ENCODE measurements at places on chromosomes 12 and 14.

- no peak for DNase-seq
These were observed 80.8 kb downstream of the DACT1 start for GRCh38 chr14:58718226-58719205.

- no peak for DNase-seq
These were observed 465.2 kb downstream of the LRIG3 start for GRCh38 chr12:58455136-58455535.

- DNase-seq = no peak
These were observed 4.7 kb downstream of the NAB2 start for GRCh38 chr12:57093415-57094207.

DNA sequence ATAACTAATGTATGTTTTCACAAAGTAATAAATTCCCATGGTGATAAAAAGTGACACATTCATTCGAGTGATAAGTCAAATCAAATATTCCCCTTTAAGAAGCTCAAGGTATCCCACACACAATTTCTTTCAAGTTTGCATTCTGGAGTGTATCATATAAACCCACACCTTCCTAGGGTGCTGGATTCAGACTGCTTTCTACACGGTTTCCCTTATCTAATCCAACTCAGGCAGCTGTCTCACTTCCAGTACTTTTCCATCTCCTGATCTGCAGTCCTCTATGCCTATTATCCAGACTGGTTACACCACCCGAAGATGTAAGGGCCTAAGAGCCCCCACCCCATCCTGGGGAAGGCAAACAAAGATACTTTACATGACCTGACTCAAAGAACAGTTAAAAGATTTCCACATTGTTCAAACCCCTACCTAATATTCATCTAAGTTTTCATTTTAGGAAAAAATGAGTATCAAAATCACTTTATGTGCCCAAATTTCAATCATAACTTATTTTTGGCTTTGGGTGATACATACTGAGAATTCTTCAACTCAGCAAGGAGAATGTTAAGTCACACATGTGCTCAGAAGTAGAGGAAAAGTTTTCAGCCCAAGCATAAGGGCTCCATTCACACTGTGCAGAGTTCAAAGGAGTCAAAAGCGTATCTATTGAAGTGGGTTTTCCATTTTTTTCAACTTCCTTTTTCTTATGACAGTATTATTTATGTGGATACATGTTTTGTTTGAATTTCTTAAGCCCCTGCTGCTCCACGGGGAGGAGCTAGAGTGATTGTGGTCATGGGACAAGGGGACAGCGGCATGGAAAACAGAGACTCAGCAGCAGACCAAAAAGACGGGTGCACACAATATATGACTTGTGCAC is 41.8 kb downstream of the CORO1C start:
- peak; percentile 89 for DNase-seq

DNA sequence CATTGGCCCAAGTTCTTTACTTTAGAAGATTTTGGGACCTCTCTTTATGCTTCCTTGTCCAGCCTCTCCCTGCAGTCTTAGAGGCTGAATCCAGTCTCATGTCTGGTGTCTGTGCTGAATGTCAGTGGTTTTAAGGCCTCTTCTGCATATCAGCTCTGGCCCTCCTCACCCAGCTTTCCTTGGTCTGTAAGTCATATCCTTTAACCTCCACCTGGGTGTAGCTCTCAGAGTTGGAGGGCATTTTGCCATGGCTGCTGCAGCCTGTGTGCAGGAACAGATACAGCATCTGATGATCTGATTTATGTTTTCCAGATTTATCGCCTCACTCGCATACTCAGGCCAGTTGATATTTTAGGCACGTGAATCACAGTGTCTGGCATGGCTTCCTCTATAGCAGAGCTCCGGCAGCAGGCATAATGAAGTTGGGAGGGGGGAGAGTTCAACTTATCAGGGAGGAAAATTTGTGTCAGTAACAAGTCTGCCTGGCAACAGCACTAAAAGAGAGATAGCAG is 335.0 kb downstream of the PCNX1 start:
- DNase-seq = no peak

GRCh38 chr14:81192594-81192993 is 28.2 kb downstream of the GTF2A1 start:
- DNase-seq = no peak

DNA sequence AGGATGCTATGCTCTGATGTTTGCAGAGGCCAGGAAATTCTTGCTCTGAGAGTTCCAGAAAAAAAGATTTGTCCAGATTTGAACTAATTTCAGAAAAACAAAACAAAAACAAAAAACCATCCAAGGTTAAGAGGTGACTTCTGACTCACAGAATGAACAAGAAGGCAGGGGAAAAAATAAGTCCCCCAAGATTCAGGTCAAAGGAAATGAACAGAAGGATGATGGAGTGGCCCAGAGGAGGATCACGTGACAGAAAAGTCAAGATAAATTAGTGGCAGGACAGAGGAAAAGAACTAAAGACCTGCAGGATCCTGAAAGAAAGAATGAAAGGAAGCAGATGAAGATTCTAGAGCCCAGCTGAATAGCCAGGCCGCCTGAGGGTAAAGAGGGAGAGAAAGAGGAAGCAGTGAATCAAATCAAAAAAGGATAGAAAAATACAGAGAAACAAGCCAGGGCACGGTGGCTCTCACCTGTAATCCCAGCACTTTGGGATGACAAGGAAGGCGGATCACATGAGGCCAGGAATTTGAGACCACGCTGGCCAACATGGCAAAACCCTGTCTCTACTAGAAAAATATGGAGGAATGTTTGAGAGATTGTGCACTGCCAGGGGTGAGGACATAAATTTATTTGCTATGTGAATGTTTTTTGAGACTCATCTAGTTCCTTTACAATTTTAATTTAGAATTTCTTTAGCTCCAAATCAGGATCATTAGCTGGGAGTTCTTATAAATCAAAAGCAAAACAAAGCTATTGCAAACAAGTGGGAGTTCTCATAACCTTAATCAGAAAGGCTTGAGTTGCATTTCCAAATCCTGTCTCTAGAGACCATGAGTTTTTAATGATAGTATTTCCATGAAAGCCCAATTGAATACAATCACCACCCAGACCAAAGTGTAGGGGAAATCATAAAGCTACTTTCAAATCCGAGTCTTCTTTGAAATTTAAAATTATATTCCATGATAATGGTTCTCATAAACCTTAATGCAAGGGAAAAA is 217.1 kb upstream of the PLEKHG7 start:
- no peak for DNase-seq

DNA sequence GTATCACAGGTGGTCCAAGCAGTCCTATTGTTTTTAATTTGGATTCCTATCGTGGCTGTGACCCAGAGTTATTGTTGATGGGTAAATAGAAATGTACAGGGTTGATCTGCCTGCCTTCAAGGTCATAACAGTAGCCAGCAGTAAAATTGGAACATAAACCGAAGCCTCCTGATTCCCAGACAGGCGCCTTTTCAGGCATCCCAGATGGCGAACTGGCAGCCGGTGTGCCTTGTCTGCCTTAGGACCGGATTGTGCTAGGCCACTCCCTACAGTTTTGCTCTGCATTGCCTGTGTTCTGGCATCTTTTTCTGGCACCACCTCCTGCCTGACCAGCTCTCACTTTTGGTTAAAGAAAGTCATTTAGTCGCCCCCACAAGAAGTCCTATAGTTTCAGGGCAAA is 22.2 kb downstream of the TMEM117 start:
- no peak for DNase-seq

DNA sequence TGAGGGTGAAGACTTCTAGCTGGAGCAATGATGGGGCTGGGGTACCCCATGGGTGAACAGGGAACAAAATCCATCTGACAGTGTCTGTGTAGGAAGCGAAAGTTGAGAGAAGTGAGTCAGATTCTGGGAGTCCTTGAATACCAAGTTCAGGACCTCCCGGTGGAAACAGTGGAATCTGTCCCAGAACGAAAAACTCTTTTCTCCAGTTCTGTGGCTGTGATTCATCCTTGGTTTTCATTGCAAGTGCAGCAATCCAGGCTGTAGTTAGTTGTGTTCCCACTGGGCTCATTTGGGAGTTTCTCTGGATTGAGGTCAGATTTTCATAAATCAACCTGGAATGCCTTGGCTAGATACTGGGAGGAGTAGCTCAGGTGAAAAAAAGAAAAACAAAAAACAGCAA is 120.7 kb downstream of the C12orf75 start:
- no peak for DNase-seq

GRCh38 chr12:89960011-89960507 is 251.4 kb upstream of the ATP2B1 start:
- no peak for DNase-seq

DNA sequence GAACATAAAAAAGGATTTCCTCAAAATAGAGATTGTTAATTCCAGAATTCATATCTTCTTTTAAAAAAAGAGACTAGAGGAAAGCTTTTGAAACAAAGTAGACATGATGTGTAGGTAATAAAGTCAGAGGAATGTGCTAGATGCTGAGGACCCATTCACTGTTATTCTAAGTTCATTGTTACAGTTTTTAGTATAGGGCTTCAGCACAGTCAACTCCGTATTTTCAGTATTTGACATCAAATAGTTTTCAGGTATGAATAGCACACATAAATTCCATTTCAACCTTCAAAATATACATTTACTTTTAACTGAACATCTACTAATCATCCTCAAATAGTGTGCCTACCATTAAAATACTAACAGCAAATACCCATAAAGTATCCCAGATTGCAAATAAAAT is 227.8 kb downstream of the EPS8 start:
- no peak for DNase-seq

- peak; percentile 23 for DNase-seq
These were observed 21.1 kb downstream of the PLEKHD1 start for GRCh38 chr14:69505338-69506240.

- no peak for DNase-seq
These were observed 386.4 kb downstream of the RGS6 start for GRCh38 chr14:72318648-72319047.

GRCh38 chr12:76180401-76181277 is 96.2 kb upstream of the NAP1L1 start:
- no peak for DNase-seq

GRCh38 chr12:13199592-13199991 is 3.1 kb downstream of the EMP1 start:
- DNase-seq = no peak

DNA sequence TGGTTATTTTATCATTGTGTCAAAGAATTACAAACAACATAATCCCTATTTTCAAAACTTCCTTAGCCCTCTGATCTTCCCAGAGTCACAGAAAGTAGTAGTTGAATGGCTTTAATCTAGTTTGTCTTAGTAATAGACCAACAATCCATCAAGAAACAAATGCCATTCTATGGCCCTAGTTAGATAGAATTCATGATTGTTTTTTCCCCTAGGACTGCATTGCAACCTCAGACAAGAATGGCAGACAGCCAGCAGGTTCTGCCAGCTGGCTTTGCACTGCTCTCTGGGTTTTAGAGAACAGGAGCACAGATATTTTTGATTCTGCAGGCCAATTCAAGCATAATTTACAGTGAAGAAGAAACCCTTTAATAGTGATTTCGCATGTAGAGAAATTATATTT is 33.8 kb downstream of the SYT1 start:
- DNase-seq = no peak

DNA sequence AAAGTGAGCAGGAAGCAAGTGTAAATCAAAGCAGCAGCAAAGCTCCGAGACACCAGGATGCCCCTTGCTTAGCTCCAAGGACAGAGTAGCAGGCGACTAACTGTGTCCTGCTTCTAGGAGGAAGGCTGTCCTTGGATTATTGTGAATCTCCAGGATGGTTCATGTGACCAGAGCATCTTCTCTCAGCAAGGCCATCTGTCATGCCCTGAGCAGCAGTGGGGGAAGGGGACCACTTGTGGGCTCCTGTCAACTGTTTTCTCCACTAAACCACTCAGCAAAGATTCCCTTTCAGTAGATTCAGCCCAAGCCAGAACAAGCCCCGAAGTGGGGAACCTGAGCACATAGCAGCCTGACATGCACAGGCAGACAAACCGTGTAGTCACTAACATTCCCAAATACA is 19.4 kb downstream of the MAP3K9 start:
- no peak for DNase-seq

- DNase-seq = no peak
These were observed 60.4 kb upstream of the SINHCAF start for GRCh38 chr12:31386364-31386777.

- DNase-seq = no peak
These were observed 29.3 kb upstream of the LGALS3 start for GRCh38 chr14:55099756-55100155.

- DNase-seq = no peak
These were observed 38.2 kb upstream of the MAP3K9 start for GRCh38 chr14:70847406-70848090.

- DNase-seq = no peak
These were observed 517.4 kb downstream of the DIO2 start for GRCh38 chr14:79693935-79694334.

- no peak for DNase-seq
These were observed 8.8 kb upstream of the PHC1 start for GRCh38 chr12:8905546-8905945.

DNA sequence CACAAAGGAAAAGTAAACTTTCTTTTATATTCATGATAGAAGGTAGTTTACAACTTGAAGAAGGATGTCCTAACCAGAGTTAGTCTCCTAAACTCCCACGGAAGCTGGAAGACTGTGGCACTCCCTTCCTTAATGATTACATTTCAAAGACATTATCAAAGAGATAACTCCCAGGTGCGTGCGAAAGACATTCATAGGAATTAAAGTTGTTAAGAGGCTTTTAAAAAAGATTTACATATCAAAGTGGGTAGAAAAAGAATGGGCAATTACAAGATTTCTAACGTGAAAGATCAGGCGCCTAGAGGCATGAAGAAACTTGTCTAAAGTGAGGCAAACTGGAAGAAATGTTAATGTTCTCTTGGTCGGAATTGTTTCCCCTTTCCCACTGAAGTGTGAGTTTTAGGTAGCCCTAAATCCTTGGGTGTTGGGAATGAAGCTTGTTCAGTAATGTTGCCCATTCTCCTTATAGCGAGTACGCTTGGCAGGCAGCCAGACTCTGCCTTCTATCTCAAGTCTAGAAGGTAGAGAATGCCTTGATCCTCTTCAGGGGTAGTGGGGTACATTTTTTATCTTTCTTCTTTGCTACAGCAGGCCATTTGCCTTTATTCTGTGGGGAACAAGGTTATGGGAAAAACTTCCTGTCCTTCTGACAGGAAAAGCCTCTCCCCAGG is 642.0 kb downstream of the SLC6A15 start:
- no peak for DNase-seq

DNA sequence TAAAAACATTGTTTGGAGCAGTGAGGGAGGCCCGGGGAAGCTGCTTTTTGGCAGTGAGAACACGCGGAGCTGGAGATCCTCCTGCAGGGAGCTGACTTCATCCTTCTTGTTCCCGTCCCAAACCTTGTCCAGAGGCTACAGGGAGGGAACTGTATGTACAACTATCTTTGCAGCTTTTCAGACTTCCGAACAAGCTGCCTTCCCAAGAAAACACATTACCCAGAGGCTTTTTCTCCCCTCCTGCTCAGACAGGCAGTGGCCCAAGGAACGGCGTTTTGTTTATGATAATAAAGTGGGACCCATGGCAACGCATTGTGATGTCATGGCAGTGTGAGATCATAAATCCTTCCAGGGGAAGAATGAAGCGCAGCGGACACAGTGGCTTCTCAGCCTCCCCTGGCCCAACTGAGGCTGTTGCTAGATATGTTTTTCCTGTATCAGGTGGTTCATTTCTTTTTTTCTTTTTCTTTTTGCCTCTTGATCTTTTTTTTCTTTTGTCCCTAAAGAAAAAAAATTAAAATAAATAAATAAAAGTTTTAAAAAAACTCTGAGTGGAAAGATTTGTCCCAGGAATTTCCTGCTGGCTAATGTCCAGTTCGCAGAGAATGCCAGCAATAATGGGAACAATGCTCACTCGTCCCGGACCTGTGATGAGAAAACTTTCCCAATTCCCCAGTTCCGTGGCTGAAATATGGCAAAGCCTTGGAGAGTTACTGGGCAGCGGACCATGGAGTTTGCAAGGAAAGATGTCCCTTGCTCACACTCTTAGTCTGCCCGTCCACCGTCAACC is 103.4 kb upstream of the MAP1LC3B2 start:
- DNase-seq = no peak

Data from HepG2 (cell line).